ENCODE measurements at places on chromosomes 4 and X.

- no peak for DNase-seq
Measured at GRCh38 chr4:32112891-32113290, 1392.7 kb downstream of the PCDH7 start.

DNA sequence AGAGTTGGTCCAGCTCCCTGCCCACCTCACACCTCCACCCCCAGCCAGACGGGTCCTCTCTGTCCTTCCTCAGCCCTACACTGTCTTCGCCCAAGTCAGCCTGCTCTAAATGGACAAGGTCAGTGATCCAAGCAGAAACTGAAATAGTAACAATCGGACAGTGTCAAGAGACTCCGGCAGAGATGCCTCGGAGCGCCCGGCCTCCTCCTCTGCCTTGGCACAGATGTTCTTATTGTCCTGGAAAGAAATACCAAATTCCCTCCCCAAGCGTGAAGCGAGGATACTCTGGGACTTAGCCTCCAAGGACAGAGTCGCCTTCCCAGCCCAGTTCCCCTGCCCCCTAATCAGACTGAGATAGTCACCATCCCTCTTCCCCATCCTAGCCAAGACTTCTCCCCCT, 28.5 kb downstream of the UTP14A start:
- no peak for DNase-seq

GRCh38 chr4:123856689-123857545, 460.3 kb downstream of the SPRY1 start:
- no peak for DNase-seq

DNA sequence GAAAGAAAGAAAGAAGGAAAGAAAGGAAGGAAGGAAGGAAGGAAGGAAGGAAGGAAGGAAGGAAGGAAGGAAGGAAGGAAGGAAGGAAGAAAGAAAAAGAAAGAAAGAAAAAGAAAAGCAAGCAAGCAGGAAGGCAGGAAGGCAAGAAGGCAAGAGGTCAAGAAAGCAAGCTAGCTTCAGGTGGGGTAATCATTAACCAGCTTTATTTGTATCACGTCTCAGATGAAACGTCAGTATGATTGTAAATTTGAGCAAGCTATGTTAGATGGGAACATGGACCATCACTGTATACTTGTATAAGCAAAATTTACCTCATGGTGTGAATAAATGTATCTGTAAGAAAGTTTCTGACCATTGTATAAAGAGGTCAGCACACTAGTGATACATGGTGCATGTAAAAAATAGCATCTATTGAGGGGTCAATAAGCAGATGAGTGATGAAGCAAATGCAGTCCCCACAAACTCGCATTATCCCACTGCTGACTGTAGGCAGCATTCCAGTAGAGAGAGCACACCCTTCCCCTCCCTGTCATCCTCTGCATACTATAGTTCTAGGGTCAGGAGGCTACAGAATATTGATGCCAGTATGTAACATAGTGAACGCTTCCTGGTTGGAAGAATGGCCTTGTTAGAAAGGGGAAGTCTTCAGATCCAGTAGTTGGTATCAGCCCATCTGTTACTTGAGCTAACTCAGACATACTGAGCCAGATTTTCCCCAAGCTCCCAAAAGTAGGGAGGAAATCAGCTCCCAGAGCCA, 16.5 kb upstream of the KLHL34 start:
- no peak for DNase-seq

GRCh38 chrX:13090339-13091110, 46.1 kb upstream of the FAM9C start:
- DNase-seq = no peak

GRCh38 chr4:142706381-142706780, 139.7 kb downstream of the INPP4B start:
- no peak for DNase-seq

- no peak for DNase-seq
Measured at GRCh38 chr4:52483186-52483890, 175.8 kb downstream of the USP46 start.

All from NCI-H187 (cell line).